Left ventricle myocardium inferior (tissue), 1 donor: ENCODE measurements at places on chromosomes 5 and 9.

DNA sequence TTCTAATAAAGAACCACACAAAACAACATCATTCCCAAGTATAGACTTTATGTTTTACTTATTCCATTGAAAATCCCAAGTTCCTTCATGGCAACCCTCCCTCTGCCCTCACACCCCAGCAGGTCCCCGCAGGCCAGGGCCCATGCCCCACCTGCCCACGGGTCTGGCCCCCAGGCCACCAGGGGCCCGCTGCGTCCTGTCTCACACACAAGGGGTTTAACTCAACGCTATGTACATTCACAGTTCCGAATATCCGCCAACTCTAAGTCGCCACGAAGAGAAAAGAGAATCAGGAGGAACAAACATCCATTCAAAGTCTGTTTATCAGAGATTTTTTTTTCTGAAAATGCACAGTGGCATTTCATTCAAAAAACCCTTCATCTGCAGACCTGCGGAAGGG is 16.2 kb upstream of the SLC6A3 start:
- no peak for DNase-seq

GRCh38 chr5:78295035-78295961 is 800 bp upstream of the AP3B1 start:
- peak; percentile 18 for DNase-seq

DNA sequence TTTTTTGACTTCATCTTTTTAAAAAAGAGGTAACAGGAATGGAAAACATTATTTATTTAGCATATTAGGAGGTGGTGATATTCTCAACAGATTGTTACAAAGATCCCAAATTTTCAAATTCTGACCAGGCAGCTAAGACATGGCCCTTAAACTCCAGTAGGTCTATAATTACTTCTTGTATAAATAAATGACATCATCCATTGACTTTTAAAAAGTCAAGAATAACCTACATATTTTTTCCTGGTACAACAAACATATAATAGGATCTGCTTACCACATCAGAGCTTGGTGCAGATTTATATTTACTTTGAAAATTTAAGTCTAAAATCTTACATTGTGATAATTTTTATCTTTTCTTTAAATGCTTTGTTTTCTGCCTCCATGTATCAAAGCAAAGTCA is 92.2 kb upstream of the TRPM3 start:
- DNase-seq, result no peak

DNA sequence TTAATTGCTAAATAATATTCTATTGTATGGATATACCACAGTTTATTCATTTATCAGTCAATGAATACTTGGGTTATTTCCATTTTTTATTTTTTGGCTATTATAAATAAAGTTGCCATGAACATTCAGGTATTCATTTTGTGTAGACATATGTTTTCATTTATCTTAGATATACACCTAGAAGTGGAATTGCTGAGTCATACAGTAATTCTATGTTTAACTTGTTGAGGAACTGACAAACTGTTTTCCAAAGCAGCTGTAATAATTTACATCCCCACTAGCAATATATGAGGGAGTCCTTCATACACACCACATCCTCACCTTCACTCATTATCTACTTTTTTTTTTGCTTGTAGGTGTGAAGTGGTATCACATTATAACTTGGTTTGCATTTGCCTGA is 123.6 kb downstream of the FBN2 start:
- DNase-seq, result no peak

- no peak for DNase-seq
These were observed 166.0 kb downstream of the ROR2 start for GRCh38 chr9:91783876-91784672.
